ENCODE measurements at places on chromosomes 4 and X.

DNA sequence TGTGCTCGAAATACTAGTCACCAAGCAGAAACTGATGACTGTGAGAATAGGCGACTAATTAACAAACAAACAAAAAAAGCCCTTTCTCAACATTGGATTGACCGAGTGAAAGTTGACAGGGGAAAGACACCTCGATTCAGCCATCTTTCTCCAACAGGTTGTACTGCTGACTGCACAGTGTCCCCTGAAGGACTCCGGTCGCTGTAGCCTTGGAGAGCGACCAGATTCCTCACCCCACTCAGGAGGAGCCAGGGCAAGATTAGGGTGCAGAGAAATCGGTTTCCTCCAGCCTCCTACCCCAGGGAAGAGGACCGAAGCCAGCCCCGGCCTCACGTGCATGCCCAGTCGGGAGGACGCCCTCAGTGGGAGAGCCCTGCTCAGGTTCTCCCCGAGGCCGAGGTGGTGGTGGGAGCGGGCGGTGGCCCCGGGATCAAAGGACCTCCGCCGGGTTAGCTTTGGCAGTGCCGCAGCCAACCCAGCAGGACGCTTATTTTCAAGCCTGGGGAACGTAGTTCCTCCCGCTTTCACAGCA lies 1.1 kb upstream of the RAP1GDS1 start:
- DNase-seq = no peak

DNA sequence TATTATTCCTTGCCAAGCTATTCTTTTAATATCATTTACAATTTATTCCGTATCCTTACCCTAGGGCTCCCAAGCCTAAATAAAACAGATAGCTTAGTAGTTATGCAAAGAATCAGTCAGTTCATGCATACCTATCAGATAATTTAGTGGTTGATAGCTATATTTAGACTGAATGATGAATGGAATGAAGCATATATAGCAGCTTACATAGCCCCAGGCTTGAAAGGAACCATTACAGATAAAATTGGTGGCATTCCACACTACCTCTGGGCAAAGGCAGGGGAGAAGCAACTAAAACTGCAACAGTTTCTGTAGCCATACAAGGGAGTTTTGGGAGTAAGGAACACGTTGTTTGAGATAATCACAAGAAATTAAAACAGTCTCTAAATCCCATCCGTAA lies 2.7 kb downstream of the ACE2 start:
- DNase-seq = no peak

DNA sequence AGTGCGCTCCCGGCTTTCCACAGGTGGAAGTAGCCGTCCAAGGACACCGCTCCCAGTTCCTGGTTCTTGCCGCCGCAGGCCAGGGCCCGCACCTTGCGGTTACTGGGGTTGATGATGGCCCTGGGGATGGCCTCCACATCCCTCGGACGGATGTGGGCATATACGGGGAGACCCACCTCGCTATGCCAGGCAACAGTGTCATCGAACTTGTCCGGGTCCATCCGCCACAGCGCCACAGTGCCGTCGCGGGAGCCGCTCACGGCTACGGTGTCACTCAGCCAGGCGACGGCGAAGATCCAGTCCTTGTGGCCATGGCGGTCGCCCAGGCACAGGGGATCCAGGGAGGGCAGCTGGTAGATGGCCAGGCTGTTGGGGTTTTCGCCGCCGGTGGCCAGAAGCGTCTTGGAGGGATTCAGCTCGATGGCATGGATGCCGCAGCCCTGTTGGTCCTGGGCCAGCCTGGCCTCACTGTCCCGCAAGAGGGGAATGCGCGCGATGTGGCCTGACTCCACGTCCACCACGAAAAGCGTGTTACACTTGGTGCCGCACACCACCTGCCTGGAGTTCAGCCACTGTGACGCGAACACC lies 795 bp downstream of the DCAF12L1 start:
- DNase-seq = no peak

DNA sequence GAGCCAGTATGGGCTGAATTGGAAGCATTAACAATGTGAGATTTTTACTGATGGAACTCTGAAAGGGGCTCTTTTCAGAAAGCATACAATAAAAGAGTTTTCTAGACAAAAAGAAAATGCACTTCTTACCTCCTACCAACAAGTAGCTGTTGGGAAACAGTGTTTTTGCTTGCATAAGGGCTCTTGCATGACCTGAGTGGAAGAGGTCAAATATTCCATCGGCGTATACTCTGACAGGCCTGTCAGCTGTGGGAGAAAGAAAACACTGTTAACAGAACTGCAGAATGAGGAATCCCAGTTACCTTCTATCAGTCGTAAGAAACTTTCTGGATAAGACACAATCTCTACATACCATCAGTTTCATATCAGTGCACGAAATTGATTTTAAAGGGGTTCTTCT lies 39.5 kb downstream of the PCYT1B start:
- DNase-seq = no peak

DNA sequence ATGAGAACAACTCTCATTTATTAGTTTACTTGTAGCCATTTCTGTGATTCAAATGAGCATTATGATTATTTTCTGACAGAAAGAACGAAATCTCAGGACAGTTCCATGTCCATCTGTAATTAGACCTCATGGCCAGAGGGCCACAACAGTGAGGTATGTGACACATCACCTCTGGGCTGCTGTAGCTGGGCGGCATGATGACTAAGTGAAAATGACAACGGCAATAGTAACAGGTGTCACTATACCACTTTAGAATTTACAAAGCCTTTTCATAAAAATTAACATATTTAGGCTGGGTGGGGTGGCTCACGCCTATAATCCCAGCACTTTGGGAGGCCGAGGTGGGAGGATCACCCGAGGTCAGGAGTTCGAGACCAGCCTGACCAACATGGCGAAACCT lies 252.6 kb downstream of the CBR4 start:
- no peak for DNase-seq

DNA sequence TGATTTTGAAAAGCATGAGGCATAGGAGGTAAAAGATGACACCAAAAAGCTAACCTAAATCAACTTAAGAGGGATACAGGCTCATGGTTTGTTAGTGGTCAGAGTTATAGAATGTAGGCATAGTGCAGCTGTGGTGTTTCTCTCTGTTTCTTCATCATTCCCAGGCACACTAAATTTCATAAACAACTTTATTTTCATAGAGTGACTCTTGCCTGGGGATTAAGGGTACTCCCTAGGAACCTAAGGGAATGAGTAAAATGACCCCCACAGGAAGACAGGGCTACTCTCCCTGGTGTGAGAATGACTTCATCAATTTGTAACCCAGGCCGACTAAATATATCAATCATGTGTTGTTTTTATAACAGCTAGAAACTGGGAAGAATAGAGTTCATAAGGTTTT lies 11.1 kb downstream of the FABP2 start:
- no peak for DNase-seq

DNA sequence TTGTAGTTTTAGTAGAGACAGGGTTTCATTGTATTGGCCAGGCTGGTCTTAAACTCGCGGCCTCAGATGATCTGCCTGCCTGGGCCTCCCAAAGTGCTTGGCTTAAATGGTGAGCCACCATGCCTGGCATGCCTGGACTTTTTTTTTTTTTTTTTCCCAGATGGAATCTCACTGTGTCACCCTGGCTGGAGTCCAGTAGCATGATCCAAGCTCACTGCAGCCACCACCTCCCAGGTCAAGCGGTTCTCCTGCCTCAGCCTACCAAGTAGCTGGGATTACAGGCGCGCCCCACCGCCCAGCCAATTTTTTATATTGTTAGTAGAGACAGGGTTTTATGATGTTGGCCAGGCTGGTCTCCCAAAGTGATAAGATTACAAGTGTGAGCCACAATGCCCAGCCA lies 8.4 kb downstream of the UBE2K start:
- DNase-seq = no peak

DNA sequence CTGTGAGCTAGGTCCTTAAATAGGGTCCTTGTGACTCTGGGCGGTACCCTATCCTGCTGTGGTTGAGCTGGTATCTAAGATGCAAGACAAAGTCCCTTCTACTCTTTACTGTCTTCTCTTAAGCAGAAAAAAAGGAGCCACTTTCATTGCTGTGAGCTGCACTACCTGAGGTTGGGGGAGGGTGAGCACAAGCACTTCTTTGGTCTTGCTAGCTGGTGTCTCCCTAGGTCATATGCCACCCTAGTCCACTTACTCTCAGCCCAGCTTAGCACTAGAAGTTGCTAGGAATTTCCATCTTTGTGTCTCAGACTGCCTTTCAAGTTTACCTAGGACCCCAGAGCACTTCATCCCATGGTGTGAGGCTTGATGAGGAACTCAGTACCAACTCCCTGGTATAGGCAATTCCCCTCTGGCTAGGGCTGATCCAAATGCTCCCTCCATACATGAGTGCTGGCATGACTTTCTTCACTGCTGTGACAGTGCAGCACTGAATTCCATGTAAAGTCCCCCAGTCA lies 343.6 kb upstream of the CT83 start:
- DNase-seq = no peak

DNA sequence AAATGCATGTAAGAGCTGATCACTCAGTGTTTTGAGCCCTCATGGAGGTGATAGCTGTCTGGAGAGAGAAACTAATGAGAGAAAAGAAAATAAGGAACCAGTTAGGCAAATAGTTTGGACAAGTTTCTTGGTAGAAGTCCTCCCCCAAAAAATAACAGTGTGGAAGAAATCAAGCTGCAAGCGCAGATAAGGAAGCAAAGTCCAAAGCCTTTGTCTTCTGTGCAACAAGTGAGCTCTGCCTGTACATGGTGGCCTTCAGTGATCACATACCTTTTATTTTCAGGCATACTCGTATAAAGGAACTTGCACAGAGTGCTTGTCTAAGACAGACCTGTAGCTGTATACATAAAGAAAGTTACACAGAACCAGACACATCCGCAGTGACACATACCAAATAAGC lies 2.5 kb upstream of the UGT2A3 start:
- DNase-seq = no peak

- DNase-seq = no peak
Measured at GRCh38 chrX:46913667-46914066, 1.4 kb downstream of the JADE3 start.

GRCh38 chrX:77776659-77777058 lies 9.4 kb downstream of the ATRX start:
- no peak for DNase-seq

DNA sequence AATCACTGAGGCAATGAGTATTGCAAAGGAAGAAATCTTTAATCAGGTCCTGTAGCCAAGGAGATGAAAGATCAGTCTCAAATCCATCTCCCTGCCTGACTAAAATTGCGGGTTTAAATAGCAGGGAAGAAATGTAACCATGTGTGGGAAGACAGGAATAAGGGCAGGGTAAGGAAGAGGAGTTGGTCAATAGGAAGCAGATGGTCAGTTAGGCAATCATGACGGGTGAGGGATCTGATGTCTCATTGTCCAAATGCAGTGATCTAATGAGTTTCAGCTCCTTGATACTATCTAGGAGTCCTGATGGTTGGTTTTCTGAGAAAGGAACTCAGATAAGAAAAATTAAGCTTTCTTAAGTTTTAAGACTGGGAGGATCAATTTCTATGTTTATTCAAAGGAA lies 200.8 kb downstream of the SPATA18 start:
- no peak for DNase-seq

GRCh38 chr4:148857239-148857972 lies 415.2 kb upstream of the NR3C2 start:
- no peak for DNase-seq
